ENCODE measurements at places on chromosomes 1 and 21. TPM values are rescaled to one million over a fixed set of nuclear protein-coding genes. Genes with fewer than 3 reads are reported as not detected.

Gene GFI1
- 0.26 TPM for total RNA-seq

Gene GNB1
- total RNA-seq: 110 TPM

Gene CATSPERE
- total RNA-seq: 0.46 TPM

Gene CD53
- not detected for total RNA-seq

Gene TSSK3
- 0.20 TPM for total RNA-seq

Gene PCAT6
- total RNA-seq: 0.26 TPM

Gene CHAF1B
- 8.2 TPM for total RNA-seq
